ENCODE measurements at places on chromosomes 2 and 18.

- no peak for DNase-seq
These were observed 17.6 kb upstream of the CASP8 start for GRCh38 chr2:201242571-201243277.

- DNase-seq, result no peak
These were observed 124.5 kb downstream of the EN1 start for GRCh38 chr2:118722976-118723375.

DNA sequence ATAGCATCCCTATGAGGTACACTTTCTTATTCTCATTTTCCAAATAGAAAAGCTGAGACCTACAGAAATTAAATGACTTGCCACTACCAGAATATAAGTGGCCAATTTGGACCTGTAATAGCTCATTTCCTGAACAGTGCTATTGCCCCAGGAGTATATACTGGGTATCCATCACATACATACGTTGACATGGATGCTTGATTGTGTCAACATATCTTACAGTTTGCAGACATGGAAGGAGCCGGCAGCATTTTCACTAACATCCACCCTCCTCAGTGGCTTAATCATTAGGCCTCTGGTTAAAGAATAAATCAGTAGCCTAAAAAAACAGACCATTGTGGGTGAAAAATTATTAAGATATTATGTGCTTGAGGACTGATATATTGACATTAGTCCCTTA is 829.3 kb downstream of the LRP1B start:
- no peak for DNase-seq

DNA sequence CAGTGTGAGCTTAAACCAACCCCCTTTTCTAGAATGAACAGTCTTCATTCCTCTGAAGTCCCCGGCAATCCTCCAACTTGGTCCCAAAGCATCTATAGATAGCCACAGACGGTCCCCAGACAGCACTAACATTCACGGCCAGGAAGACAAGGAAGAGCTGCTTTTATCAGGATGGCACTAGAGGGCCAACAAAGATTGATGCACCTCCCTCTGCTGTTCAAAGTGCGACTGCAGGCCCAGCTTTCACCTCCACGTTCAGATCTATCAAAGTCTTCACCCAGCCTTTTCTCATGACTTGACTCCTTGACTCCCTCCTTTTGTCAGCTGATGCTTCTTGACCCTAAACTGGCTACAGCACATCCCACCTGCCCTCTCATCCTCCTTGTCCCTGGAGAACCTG is 54.3 kb downstream of the RNF152 start:
- DNase-seq, result no peak

- DNase-seq, result no peak
These were observed 8.0 kb downstream of the TNFRSF11A start for GRCh38 chr18:62332964-62333695.

DNA sequence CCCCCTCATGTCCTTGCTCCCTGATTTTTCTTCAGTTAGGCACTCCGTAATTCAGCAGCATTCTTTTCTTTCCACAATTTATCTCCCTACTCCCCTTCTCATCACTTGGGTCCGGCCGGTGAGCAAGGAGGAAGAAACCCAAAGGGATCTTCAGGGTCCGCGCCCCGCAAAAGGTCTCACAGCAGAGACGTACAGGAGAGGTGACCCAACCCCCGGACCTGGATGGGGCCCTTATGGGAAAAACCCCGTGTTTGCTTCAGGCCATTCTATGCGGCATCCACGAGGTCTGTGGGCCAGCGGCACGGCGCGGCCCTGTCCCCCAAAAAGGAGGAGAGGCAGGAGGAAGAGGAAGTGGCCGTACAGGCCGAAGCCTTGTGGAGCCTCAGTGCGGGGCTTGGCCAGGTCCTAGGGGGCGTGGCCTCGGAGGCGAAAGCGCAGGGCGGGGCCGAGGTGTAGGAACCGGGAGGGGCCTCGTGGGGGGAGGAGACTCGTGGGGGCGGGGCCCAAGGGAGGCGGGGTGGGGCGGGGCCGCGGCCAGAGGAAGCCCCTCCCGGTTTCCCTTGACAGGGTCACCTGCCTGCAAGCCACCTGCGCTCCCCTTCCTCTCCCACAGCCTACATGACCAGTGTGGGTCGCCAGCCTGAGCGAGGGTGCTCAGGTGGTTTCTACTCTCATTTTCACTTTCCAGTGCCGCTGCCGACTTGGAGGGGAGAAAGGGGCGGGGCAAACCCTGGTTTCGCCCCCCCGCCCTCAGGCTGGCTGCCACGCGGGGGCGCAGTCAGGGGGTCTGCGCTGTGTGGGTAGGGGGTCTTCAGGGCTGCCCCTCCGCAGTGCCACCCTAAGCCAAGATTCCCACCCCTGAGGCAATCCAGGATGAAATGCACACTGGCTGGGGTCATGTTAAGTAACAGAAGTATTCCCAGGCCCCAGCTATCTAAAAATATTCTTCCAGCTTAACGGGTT is 156.4 kb upstream of the XPO1 start:
- DNase-seq, result peak; percentile 88

All from astrocyte of the spinal cord (primary cell).